ENCODE measurements at places on chromosomes 2 and 18.

DNA sequence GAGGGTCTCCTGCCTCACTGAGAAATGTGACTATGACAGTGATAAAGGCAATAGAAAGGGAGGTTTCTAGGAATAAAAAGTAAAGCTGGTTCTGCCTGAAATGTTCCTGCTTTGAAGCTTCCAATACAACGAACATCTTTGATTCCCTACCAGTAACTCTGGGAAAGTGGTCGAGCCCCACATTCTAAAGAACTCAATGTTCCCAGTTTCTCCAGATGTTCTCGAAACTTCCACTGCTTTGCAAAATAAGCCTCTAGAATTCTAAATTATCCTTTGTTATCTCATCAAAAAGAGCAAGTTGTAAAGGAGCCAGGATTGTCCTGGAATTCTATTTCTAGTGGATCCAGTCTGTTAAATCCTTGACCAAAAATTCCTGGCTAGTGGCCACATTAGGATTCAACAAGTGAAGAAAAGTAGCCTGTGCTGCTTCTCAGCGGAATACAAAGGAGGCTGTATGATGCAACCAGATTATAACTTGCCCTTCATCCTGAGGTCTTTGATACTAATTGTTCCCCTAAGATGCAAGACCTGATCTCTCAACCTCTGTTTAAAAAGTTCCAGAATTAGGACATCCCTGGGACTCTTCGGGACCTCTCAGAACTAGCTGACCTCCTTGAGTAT is 8.4 kb downstream of the SCN7A start:
- ATAC-seq, result no peak

- ATAC-seq, result no peak
Observed at GRCh38 chr18:75106746-75107145, 102.2 kb downstream of the PTGR3 start.

DNA sequence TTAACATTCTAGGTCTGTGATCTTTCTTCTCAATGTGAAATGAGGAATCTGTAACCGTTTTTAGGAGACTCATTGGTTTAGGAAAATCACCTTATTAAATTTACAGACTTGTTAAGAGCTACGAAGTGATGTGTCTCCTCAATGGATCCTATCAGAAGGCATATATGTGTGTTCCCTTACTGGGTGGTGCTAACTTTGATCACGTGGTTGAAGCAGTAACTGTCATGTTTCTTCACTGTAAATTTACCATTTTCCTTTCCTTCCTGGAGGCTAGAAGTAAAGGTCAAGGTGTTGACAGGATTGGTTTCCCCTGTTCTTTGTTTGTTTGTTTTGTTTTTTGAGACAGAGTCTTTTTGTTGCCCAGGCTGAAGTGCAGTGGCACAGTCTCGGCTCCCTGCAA is 1.4 kb upstream of the MTHFD2 start:
- no peak for ATAC-seq

GRCh38 chr2:205324355-205324754 is 357.9 kb upstream of the NRP2 start:
- ATAC-seq, result no peak
